ENCODE measurements at places on chromosomes 16 and 17.
A peak's percentile ranks its signal among the peaks of the same experiment; 100 is the strongest.

DNA sequence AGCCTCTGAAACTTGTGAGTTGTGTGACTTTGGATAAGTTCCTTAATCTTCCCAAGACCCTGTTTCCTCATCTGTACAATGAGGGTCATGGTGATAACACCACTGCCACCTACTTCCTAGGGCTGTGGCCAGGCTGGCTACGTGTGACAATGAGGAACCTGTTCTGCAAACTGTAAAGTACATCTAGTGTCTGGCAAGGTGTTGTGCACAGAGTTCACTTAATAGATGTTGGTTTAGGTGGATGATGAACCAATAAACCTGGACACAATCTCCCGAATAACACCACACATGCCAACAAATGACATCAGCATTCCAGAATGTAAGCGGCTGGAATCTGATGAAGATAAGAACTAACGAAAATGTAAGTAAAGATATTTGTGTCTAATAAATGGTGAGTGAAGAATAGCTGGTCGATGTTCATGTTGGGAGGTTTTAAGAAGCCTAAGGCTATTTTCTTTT lies 82.3 kb downstream of the MARCHF10 start:
- DNase-seq, result no peak

- no peak for DNase-seq
Measured at GRCh38 chr16:87325423-87325858, 8.2 kb upstream of the C16orf95 start.

- DNase-seq, result no peak
Measured at GRCh38 chr17:66983414-66984021, 19.0 kb downstream of the CACNG4 start.

DNA sequence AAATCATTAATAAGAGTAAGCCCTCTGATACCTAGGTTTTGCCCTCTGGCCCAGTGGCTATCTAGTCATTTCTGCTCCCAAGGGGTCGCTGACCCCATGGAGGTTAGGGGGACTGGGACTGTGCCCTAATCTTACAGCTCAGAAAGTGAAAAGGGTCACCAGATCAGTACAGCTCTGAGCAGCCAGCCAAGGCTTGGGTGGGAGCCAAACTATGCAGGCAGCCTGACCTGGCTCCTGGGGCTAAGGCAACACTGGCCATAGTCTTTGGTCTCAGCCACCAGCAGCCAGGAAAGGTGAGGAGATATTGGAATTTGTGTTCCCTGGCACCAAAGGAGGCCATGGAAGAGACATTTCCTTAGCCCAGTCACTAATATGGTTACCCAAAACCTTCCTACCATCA lies 67.6 kb downstream of the ASIC2 start:
- DNase-seq, result no peak

DNA sequence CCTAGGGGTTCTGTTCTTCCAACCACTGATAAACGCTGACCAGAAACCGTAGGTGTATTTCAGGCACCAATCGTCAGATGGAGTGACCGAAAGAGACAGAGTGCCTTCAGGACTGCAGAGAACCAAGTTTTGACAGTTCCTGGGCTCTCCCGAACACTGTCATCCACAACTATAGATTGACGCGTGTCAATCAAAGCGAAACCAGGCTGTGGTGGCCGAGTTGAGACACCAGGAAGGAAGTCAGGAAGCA lies 11.9 kb upstream of the AURKB start:
- peak; percentile 62 for DNase-seq

- no peak for DNase-seq
Measured at GRCh38 chr16:20865420-20866131, 34.6 kb downstream of the DCUN1D3 start.

DNA sequence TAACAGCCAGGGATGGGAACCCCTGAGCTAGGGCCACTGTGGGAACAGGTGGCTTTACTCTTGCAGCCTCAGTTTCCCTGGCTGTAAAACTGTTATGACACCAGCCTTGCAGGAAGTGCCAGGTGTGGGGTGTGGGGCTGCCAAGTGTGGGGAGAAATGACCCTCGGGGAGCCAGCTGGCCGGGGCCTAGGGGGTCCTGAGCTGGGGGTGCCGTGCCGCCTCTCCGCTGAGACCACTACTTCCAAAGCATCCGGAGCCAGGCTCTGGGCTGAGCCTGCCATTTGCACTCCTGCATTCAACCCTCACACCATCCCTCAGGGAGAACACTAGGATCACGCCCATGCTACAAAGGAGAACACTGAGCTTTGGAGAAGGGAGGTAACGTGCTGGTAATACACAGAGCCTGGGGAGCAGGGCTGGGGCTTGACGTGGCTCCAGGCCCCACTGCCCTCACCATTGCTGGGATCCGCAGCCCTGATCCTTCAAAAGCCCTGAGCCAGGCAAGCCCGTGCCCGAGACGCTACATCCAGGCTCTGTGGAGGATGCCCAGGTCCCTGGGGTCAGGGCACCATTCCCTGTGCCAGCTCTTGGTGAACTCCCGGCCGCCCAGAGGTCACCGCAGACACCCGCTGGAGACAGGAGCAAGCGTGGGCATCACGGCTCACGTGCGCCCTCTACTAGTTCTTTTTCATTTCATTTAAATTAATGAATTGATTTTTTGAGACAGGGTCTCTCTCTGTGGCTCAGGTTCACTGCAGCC lies 28.8 kb upstream of the GINS2 start:
- peak; percentile 72 for DNase-seq
